ENCODE measurements at places on chromosomes 13 and 19. TPM values are rescaled to one million over a fixed set of nuclear protein-coding genes. Genes with fewer than 3 reads are reported as not detected.

Gene TMEM190
- 1.6 TPM for total RNA-seq

Gene TFDP1
- 109 TPM for total RNA-seq

Gene IGFL1
- not detected for total RNA-seq

Gene ZNF534
- not detected for total RNA-seq

Gene PROZ
- total RNA-seq, result not detected

Gene GPC5
- total RNA-seq, result not detected

DNA sequence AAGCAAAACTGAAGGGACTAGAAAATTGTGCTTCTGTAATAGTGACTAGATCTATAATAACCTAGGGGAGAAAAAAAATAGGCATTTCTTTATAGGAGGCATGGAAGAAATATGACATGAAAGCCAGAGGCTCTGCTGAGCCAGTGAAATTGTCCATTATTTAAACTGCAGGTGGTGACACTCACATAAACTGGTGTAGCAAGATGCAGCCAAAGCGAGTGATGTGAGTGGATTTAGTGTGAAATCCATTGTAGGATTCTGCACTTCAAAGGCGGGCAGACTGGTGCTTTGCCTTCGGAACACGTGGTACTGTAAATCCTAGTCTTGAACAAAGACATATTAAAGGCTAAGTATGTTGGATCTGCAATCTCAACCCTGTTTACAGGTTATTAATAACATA lies 361.9 kb downstream of the TBC1D4 start:
- no peak for DNase-seq

- DNase-seq, result no peak
Observed at GRCh38 chr19:49059053-49059452, 1.5 kb upstream of the CGB7 start.

DNA sequence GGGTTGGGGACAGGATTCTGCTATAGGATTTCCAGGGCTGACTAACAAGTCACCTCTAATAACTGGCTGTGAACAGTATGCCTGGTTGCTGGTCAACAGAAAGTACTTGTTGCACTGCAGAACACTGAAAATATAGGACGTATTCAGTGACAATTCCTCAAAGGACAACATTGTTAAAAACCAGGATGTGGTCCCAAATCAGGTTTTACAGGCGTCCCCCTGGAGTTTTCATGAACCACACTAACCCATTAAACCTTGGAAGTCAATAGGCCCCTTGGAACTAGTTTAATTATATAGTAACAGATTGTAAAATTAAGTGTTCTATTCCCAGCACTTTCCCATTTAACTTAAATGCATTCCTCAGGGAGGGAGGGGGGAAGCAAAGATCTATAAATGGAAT lies 495.4 kb downstream of the TBC1D4 start:
- DNase-seq, result no peak

- no peak for DNase-seq
Observed at GRCh38 chr19:50859849-50860248, 5.1 kb downstream of the KLK3 start.

DNA sequence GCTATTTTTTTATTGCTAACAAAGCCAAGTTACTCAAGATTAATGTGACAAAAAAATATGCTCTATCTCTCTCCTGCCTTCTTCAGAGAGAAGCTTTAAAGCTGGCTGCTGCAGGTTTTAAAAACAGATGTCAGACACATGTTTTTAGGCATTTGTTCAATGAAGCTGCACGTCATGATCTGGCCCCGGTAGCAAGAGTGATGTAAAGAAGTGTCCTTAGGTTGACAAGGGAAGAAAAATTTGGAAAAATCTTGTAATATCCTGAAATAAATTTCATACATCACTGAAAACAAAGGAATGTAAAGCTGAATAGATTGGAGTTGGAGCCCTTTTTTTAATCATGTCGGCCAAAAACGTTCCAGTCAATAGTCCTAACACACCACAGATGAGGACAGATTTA lies 531.4 kb upstream of the NBEA start:
- DNase-seq, result no peak

DNA sequence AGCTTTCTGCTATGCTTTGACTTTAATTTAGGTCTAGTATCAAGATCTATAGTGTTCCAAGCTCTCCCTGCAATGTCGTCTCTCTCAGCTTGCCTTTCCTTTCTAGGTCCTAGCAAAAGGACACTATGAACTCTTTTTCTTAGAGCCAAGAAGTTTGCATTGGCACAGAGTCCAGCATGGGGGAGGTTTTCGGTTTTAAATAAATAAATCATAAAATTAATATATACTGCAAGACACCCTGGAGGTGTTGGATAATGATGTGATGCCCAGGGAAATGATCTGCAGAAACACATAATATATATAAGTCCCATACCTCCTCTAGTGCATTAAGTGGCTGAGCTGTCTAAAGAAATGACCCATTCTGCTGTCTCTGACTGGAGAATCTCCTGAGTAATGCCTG lies 316.4 kb upstream of the MAB21L1 start:
- no peak for DNase-seq

DNA sequence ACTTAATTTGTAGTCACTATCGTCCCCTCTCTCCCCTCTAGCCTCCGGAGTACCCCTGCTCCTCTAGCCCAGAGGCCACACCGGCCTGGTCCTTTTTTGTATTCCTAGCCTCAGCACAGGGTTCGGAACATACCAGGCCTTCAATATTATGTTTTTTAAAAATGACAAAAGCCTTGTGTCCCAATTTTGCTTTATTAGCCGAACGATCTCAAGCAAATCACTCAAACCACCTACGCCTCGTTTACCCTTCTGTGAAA lies 463 bp upstream of the POMP start:
- DNase-seq, result no peak

DNA sequence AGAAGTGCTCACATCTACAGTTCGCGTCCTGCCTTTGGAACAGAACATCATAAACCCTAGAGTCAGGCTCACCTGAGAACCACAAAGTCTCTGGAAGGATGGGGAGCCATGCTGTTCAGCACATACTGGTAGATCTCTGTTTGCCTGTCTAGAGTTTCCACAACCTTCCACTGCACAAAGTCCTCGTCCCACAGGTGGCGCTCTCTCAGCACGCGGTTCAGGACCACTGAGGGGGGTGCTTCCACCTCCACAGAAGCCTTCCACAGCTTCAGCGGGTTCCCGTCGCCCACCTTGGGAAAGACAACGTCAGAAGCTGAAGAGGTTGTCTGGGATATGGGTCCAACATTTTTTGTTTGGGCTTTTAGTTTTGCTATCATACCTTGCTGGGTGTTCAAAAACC lies 93.6 kb downstream of the KL start:
- peak; percentile 52 for DNase-seq

DNA sequence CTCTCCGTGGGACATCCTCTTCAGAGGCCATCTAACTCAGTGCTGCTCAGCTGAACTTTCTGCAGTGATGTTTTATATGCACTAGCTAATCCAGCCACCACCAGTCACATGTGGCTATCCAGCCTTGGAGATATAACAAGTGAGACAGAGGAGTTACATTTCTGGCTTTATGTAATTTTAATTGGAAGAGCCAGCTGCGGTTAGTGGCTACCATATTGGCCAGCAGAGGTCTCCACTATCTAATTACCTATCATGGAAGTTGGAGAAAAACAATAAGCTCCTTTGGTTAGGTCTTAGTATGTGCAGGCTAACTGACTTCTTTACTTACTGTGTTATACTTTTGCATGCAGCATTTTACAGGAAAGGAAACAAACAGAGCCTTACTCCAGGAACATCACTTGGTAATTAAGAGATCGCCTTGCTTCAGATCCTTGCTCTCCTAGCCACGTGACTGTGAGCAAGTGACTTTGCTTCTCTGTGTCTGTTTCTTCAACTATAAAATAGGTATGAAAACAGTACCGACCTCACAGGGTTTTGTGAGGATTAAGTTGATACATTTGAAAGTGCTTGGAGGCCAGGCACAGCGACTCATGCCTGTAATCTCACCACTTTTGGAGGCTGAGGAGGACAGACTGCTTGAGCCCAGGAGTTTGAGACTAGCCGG lies 1.6 kb upstream of the KLK10 start:
- DNase-seq, result no peak
